ENCODE measurements at places on chromosomes 6 and 20.

- no peak for DNase-seq
Measured at GRCh38 chr20:55530763-55531162, 474.6 kb downstream of the CBLN4 start.

GRCh38 chr6:10511477-10511876 lies 9.7 kb upstream of the GCNT2 start:
- DNase-seq: no peak

GRCh38 chr20:15071085-15071808 lies 733.8 kb upstream of the FLRT3 start:
- DNase-seq: no peak

- DNase-seq: no peak
Measured at GRCh38 chr6:2542101-2542857, 208.4 kb downstream of the MYLK4 start.

GRCh38 chr6:40997234-40997957 lies 41.6 kb downstream of the UNC5CL start:
- no peak for DNase-seq

DNA sequence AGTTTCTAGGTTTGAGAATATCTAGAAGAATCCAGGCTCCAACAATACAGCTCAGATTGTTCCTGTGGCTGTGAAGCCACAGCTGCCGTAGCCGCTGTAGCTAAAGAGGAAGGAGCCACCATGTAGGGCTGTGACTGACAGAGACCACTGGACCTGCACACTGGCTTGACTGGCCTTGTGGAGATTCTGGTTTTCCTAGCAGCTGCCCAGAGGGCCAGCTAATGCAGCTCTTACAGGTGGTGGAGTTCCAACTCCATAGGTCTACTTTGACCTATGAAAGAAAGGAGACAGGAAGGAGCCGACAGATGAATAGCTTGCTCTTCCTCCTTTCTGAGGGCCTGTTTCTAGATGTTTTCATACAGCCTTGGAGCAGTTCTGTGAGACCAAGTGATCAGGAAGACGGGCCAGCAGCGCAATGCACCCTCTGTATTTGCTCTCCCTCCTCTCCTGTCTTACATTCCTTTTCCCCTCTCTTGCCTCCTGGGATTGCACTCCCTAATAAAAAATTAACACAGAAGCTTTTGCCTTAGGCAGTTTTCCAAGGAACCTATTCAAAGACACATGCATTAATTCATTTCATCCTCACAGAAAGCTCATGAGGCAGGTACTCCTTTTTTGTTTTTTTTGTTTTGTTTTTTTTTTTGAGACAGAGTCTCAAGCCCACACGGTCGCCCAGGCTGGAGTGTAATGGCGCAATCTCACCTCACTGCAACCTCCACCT lies 51.8 kb upstream of the MYB start:
- DNase-seq: peak; percentile 61

DNA sequence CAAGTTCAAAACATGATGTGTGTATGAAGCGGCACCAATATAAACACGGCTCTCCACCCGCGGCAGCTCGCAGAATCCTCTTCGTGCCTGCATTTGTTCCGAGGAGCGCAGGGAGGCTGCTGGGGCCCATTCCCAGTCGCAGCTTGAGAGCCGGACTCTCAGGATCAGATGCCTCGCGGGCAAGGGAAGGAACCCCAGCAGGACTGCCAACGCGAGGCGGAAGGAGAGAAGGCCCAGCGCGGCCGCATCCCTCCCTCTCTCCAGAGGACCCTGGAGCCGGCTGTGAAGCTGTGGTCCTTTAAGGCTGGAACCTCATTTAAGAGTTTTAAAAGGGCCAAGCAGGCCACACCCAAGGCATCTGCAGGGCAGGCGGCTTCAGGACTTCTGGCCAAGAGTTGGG lies 44.2 kb upstream of the ZBP1 start:
- DNase-seq: no peak

GRCh38 chr20:38117635-38118034 lies 47.4 kb downstream of the TGM2 start:
- DNase-seq: no peak

Measured in SK-N-MC (cell line).